ENCODE measurements at places on chromosomes 1 and 21. TPM values are rescaled to one million over a fixed set of nuclear protein-coding genes. Genes with fewer than 3 reads are reported as not detected.

S100A7A gene
- polyA plus RNA-seq: not detected

DNA sequence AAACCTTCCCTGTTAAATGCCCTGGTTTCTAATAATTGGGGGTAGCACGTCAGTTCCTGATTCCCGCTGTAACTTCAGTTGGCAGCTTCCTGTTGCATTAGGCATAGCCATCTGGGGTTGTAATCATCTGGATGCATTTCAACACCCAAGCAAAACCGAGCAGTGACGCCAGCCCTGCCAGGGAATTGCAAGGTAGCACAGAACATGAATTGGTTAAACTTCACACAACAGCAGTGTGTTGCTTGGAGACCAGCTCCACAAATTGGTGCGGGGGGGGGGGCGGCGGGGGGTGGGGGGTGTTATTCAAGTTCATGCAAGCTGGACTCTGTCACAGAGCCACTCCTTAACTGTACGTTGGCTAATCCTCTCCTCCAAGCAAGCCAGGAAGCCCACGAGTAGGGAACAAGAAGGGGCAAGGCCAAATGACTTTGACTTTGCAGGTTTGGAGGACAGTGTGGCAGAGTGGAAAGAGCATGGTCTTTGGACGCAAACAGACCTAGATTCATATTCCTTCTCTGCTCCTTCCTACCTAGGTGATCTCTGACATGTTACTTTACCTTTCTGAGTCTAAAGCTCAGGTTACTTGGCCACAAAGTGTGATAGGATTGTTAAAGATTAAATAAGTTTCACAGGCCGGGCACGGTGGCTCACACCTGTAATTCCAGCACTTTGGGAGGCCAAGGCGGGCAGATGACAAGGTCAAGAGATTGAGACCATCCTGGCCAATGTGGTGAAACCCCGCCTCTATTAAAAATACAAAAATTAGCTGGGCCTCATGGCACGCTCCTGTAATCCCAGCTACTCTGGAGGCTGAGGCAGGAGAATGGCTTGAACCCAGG, 4.7 kb downstream of the LAX1 start:
- DNase-seq: peak; percentile 48

DNA sequence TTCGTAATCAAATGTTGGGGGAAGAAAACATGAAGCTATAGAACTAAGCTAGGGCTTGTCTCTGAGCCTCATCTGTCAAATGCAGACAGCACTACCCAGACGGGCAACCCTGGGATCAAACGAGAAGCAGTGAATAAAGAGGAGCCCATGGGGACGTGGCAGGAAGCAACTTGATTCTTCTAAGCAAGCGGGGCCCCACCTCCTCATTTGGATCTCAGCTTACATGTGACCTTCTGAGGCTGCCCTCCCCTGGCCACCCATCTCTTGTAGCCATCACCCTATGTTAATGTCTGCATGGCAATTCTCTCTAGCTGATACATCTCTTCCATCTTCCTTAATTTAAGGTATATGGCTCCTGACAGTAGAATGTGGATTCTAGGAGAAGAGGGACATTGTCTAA, 171.3 kb downstream of the IGSF21 start:
- DNase-seq: no peak

- DNase-seq: no peak
Observed at GRCh38 chr1:50527249-50527986, 104.2 kb upstream of the DMRTA2 start.

DNA sequence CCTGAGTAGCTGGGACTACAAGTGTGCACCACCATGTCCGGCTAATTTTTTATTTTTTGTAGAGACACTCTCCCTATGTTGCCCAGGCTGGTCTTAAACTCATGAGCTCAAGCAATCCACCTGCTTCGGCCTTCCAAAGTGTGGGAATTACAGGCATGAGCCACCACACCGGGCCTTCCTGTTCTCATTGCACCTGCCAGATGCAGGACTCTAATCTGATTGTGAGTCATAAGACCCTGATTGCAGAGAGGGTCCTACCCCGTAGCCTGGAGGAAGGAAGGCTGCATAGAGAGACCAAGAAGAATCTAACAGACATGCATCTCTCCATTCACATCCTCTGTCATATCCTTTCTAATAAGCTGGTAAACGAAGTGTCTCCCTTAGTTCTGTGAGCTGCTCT, 19.5 kb upstream of the CGN start:
- no peak for DNase-seq

GRCh38 chr21:33815143-33815707, 100.4 kb downstream of the ATP5PO start:
- no peak for DNase-seq

DNA sequence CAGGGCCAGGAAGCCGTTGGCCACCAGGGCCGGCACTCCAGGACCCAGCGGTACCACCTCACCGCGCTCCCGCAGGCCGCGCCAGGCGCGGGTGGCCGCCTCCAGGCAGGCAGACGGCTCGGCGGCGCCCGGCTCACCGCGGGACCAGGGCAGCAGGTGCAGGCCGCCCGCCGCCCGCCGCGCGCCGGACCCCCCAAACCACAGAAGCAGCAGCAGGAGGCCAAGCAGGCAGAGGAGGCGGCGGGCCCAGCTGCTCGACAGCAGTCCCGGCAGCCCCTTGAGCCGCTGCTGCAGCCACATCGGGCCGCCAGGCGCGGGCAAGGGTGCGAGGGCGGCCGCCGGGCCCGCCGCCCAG, 312 bp downstream of the KIAA2013 start:
- DNase-seq: no peak

FALEC gene
- not detected for polyA plus RNA-seq

SLC44A5 gene
- polyA plus RNA-seq: 10.6 TPM

LIPI gene
- polyA plus RNA-seq: 0.28 TPM

GNAT2 gene
- polyA plus RNA-seq: 4.1 TPM

NFASC gene
- polyA plus RNA-seq: 10.2 TPM

Measured in testis (tissue), 5 donors.